ENCODE measurements at places on chromosomes 12 and 14.

- DNase-seq = no peak
Measured at GRCh38 chr12:130434560-130434959, 96.9 kb downstream of the PIWIL1 start.

DNA sequence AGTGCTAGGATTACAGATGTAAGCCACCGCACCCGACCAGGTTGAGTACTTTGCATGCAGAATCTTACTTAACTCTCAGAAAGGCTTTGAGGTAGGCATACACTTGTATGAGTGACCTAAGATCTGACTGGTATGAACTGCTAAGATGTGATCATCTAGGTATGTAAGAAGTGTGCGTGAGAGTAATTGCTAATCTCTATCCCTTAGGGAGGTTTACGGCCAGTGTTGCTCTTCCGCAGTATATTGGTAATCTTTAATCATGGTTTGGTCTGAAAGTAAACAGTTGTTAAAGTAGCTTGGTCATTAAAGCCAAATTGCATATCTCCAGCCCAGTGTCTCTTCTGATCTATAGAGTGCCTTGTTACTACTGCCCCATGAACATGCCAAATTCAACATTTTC lies 7.8 kb downstream of the UNG start:
- DNase-seq = no peak

DNA sequence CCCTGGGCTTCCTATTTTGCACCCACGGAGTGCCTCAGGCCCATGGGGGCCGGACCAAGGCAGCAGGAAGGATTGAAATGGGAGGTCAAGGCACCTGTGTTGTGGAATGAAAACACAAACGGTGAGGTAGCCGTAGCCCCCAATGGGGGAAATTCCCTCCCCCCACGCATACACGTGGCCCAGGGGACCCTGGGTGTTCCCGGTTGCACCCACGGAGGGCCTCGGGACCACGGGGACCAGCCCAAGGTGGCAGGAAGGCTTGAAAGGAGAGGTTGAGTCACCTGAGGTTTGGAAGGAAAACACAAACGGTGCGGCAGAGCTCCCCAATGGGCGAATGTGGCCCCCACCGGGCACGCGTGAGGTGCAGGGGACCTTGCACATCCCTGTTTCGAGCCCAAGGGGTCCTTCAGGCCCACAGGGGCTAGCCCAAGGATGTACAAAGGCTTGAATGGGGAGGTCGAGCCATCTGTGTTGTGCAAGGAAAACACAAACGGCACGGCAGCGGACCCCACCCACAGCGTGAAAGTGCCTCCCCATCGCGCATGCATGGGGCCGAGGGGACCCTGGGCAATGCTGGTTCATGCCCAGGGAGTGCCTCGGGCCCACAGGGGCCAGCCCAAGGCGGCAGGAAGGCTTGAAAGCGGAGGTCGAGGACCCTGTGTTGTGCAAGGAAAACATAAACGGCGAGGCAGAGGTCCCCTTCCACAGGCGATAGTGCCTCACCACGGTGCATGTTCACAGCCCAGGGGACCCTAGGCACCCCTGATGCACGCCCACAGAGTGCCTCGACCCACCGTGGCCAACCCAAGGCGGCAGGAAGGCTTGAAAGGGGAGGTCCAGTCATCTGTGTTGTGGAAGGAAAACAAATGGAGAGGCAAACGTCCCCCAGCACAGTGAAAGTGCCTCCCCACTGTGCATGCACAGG lies 376.7 kb downstream of the ALG10 start:
- DNase-seq = no peak

DNA sequence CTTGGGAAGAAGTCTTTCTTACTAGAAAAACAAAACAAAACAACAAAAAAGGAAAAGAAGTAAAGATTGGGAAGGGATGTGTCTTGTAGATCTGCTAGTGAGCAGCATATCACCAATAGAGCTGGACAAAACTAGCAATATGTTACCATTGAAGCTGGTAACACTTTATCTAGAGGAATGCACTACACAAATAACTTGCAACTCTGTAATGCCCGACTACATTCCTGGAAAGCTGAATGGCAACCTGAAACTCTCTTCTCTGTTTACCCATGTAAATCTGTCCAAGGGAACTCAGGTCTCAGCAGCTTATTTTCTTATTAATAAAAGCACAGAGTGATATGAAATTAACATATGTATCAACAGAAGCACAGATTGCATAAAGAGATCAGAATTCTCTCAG lies 624.4 kb downstream of the KCNH5 start:
- no peak for DNase-seq

DNA sequence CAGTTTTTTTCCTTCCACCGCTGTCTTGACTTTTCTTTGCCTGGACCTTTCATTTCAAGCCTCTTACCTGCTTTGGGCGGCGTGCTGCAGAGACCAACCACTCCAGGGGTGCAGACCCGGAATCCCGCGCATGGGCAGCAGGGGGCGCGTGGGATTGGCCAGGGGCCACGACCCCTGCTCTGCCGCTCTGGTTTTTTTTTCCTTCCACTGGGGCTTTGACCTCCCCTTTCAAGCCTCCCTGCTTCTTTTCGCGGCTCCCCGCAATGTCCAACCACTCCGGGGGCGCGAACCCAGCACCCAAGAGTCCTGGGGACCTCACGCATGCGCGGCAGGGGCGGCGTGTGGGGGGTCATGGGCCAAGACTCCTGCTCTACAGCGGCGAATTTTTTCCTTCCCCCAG lies 325.1 kb downstream of the ALG10 start:
- no peak for DNase-seq

All from retinal pigment epithelial cell (primary cell).